ENCODE measurements at places on chromosomes 7 and 10.

DNA sequence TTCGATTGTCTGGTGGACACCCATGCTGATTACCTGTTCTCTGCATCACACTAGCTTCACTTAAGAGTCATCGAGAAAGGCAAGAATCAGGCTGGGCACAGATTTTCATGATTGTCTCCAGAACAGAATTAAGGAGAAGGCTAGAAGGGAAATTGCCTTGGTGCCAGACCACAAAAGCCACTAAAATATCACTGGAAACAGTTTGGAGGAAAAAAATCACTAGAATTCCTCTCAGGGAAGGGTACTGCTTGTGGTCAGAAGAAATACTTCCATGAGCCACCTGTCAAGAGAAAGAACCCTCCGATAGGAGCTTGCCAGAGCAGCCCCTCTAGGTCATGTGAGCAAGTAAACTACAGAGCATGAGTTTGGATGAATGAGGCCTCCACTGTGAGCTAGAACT lies 269.3 kb upstream of the TEX47 start:
- DNase-seq, result no peak

DNA sequence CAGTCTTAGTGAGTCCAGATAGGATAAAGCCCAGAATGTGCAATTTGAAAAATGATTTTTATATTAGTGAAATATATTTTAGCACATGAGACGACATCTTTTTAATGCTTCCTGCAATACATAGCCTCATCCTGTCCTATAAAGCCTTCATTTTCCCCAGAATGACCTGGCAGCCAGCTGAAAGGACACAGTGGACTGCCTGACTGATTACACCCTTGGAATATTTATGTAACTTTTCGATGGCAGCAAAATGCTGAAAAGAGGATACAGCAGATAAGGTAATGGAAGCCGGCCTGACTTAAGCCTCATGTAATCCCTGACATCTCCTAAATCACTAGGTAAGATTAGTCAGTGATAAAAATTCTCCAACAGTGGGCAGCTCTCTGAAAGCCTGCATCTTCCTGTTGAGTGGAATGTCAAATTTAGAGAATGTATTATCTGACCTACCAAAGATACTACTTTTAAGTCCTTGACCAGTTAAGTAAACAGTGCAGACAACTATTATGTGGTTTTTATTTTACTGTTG lies 210.7 kb upstream of the STEAP1 start:
- no peak for DNase-seq

GRCh38 chr10:76031769-76032699 lies 600.6 kb downstream of the LRMDA start:
- no peak for DNase-seq

GRCh38 chr7:77501192-77501515 lies 35.9 kb upstream of the PTPN12 start:
- no peak for DNase-seq

- no peak for DNase-seq
These were observed 1.2 kb downstream of the PPP1R9A start for GRCh38 chr7:94908323-94909178.
